ENCODE measurements at places on chromosomes 2 and 18. TPM values are rescaled to one million over a fixed set of nuclear protein-coding genes. Genes with fewer than 3 reads are reported as not detected.

DNA sequence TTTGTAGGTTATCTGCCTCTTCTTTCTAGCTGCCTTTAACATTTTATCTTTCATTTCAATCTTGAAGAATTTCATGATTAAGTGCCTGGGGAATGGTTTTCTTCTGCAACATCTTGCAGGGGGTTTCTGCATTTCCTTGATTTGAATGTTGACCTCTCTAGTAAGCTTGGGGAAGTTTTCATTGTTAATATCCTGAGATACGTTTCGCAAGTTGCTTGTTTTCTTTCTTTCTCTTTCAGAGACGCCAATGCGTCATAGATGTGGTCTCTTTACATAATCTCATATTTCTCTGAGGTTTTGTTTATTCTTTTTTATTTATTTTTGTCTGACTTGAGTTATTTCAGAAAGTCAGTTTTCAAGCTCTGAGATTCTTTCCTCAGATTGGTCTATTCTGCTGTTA, 225.7 kb downstream of the XIRP2 start:
- no peak for DNase-seq

DNA sequence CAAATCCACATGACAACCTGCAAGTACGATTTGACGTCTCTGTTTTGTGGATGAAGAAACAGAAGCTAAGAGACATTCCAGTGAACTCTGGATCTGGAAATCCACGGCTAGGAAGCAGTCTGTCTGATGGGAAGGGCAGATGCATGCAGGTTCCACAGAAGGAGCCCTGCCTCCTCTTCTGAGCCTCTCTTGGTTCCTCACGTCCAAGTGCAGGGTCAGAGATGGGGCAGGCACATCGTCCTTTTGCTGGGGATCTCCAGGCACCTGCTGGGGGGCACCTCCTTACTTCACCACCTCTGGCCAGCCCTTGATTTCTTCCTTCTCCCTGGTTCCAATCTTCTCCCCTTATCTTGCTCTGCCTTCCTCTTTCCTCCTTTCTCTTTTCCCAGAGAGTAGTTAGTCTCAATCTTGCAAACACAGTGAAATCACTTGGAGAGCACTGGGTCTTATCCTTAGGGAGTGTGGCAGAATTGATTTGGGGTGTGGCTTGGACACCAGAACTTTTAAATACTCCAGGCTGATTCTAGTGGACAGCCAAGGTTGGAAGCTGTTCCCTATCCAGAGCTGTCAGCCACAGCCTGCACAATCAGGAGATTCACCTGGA, 137.8 kb downstream of the BCL2 start:
- no peak for DNase-seq

- DNase-seq: no peak
Measured at GRCh38 chr18:30376515-30376914, 666.0 kb downstream of the DSC3 start.

GRCh38 chr2:31075941-31076590, 62.2 kb downstream of the GALNT14 start:
- DNase-seq: no peak

The OXER1 gene
- 3.3 TPM for total RNA-seq

The AQP12A gene
- not detected for total RNA-seq

The LRP1B gene
- not detected for total RNA-seq

- no peak for DNase-seq
Measured at GRCh38 chr2:4915357-4915756, 776.8 kb upstream of the SOX11 start.
